ENCODE measurements at places on chromosomes 5 and 9.

- ATAC-seq: no peak
Observed at GRCh38 chr5:173933901-173934300, 45.8 kb downstream of the CPEB4 start.

GRCh38 chr5:116320486-116320885 is 235.7 kb downstream of the COMMD10 start:
- no peak for ATAC-seq

DNA sequence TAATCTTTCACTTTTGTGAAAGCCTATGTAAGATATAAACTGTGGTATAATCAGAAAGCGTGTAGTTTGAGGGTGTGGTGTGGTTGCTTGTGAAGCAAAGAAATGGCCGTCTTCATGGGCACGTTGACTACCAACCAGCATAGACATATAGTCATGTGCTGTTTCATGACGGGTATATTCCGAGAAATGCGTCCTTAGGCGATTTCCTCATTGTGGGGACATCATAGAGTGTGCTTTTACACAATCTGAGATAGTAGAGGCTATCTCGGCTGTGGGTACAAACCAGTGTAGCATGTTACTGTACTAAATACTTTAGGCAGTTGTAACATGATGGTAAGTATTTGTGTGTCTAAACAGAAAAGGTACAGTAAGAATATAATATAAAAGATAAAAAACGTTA is 79.7 kb upstream of the LRRC70 start:
- no peak for ATAC-seq

DNA sequence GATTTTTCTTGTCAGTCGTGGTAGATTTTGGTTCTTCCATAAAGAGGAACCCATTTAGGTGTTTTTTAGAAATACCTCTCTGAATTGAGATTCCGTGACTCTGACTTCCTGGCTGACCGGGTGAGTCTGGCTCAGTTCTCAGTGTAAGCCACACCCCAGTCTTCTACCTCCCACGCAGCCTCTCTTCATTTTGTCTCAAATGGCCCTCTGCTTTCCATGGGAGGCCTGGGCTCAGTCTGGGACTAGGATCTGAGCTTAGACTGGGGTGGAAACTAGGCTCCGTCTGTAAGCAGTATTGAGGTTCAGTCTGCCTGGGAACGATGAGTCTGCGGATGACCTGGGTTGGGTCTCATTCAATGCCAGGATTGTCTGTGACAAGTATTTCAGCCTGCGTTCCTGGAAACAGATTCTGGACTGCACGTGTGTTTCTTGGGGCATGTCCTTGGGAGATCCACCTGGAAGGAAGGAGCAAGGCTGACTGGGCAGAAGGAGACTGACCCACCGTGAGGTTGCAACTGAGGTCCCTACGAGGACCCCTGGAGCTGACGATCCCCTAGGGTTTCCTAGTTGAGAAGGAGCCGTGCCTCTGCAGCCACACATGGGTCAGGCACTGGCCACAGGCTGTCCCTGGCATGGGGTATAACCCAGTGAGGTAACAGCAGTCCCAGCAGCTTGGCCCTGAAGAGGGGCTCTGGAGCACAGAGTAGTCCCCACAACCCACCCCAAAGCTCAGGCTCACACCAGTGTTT is 12.4 kb upstream of the CRB2 start:
- no peak for ATAC-seq

Measured in SK-N-SH treated with all-trans-retinoic acid at 6 μM for 48 hours (cell line).